Activated CD4-positive, CD25-positive, alpha-beta regulatory T cell treated with anti-CD3 and anti-CD28 coated beads, Interleukin-2, amount 50 U/mL, for 24 hours (primary cell): ENCODE measurements at places on chromosomes 12 and 14.

DNA sequence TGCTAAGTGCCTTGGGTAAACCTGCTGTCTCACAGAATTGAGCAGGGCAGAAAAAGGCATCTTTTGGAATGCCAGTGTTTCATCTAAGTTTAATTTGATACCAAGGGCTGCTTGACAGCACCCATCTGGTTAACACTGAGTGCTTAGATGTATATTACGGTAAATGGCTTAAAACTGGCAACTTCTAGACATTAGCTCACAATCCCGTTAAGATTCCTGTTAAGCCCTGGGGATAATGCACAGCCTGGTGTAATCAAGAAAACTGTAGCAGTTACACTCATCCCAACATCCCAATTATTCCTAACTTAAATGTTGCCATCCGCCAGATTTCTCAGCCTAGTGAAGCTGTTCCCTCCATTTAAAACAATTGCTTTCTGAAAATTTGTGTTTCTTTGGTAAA, 29.9 kb downstream of the PPFIBP1 start:
- no peak for ATAC-seq

DNA sequence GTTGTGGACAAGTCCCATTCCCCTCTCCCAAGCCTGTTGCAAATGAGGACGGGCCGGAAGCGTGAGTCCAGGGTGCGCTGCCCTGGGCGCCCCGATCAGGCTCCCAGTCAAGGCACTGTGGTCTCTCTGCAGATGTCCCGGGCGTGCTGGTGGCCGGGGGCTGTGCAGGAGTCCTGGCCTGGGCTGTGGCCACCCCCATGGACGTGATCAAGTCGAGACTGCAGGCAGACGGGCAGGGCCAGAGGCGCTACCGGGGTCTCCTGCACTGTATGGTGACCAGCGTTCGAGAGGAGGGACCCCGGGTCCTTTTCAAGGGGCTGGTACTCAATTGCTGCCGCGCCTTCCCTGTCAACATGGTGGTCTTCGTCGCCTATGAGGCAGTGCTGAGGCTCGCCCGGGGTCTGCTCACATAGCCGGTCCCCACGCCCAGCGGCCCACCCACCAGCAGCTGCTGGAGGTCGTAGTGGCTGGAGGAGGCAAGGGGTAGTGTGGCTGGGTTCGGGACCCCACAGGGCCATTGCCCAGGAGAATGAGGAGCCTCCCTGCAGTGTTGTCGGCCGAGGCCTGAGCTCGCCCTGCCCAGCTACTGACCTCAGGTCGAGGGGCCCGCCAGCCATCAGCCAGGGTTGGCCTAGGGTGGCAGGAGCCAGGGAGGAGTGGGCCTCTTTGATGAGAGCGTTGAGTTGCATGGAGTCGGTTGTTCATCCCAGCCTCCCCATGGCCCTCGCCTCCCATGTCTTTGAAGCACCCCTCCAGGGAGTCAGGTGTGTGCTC, 6.3 kb downstream of the SLC25A47 start:
- no peak for ATAC-seq

GRCh38 chr14:100905166-100905565, 1.6 kb upstream of the RTL1 start:
- no peak for ATAC-seq

- ATAC-seq, result no peak
Observed at GRCh38 chr14:28754209-28754985, 12.2 kb upstream of the FOXG1 start.

GRCh38 chr14:99430491-99430890, 50.2 kb downstream of the SETD3 start:
- no peak for ATAC-seq

GRCh38 chr12:53099071-53099882, 1.8 kb downstream of the IGFBP6 start:
- ATAC-seq, result peak; percentile 76

DNA sequence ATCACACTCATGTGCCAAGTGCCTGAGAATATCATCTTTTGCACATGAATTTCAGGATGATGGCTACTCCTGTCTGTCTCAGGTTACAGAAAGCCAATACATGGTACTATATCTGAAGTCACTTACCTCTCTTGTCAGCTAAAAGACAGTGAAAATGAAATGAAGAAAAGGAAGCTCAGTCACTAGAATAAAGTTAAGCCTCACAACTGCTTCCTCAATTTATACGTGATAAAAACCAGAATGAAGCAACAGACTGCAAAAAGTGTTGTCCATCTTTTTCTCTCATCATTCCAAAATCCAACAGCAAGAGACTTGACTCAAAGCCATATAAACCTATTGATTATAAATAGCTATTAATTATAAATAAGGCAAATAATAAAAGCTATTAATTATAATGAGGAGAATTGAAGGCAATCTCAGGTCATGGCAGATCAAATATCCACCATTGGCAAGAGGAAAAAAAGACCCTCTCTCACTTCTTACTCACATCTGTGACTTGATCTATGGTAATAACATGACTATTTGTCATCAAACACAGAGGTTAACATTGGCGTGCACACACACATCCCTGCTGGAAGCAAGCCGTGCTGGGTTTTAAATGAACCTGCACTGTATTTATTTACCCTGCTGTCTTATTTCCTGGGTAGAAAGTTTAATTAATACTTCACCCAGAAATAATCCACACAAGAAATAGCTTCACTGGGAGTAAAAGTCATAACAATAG, 10.0 kb downstream of the NIN start:
- ATAC-seq, result no peak

DNA sequence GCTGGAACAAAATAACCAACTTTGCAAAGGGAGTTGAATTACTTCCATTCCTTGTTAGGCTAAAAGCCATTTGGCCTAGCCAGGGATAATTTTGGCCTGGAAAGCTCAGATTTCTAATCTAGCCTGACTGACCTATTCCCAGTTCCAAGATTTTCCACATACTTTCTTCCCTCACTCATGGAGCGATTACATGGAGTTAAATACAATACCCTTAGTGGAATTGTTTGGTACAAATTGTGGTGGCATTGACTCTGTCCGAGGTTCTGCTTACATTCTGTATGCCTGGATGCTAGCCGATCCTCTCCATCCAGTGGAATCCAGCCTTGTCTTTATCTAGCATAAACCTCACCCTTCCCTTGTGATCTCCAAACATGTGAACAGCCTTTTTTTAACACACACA, 965.1 kb downstream of the DIO2 start:
- no peak for ATAC-seq

- no peak for ATAC-seq
Observed at GRCh38 chr12:38782359-38782758, 123.0 kb downstream of the CPNE8 start.

- ATAC-seq, result no peak
Observed at GRCh38 chr12:68784015-68784414, 24.0 kb upstream of the MDM2 start.

GRCh38 chr12:105120551-105120950, 13.0 kb downstream of the WASHC4 start:
- no peak for ATAC-seq

DNA sequence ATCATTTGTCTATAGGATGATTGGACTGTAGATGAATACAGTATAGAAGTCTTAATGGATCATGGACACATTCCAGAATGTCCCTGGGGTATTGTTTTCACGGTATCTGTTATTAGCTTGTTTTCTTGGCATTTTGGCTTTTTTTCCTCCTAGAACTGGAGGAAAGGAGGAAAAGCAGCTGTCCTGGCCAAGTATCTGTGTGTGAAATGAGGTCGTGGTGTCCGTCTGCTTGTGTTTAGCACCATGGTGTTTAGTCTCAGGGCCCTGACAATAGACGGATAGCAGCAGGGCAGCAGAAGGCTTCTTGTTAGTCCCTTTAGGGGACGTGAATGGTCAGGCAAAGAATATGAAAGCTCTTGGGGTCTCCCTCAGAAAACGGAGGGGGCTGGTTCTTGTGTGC, 21.2 kb downstream of the FGF6 start:
- no peak for ATAC-seq

DNA sequence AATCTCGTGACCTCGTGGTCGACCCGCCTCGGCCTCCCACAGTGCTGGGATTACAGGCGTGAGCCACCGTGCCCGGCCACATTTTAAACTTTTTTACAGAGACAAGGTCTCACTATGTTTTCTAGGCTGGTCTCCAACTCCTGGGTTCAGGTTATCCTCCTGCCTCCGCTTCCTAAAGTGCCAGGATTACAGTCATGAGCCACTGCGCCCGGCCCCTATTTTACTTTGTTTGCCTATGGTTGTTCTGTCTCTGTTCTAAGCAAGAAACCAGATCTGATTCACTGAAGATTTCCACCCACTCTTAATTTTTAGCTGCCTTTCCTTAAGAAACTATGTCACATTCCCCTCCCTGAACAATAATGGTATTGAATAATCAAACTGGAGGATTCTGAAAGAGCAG, 38.9 kb upstream of the PSEN1 start:
- ATAC-seq, result no peak
